ENCODE measurements at places on chromosomes 11 and 22. TPM values are rescaled to one million over a fixed set of nuclear protein-coding genes. Genes with fewer than 3 reads are reported as not detected.

- no peak for DNase-seq
- no peak overlapping the region for H3K4me3 ChIP-seq
- no peaks in the 10 kb centered on the region for H3K36me3 ChIP-seq
- no peaks in the 10 kb centered on the region for H3K27me3 ChIP-seq
- peaks cover 6% of the 10 kb centered on the region for H3K4me1 ChIP-seq
Measured at GRCh38 chr11:109914809-109915653, 178.2 kb upstream of the ZC3H12C start.

RBMXL2 gene
- not detected for total RNA-seq

CABP4 gene
- not detected for total RNA-seq

DNA sequence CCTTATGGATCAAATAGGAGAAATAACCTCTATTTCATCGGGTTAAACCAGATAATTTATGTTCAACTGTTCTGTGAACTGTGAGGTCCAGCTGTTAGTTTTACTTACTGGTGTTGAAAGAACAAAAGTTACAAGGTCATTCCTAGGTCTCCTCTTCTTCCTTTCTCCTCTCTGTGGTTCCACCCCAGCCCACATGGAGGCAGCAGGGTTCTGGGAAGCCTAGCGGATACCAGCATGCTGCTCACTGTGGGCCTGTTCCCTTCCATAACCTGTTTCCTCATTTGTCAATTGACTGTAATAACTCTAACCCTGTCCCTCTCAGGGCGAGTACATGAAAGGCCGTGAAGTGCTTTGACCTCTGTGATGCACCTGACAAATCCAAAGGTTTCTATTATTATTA lies 27.8 kb downstream of the RELT start:
- H3K27me3 ChIP-seq, result no peaks in the 10 kb centered on the region
- no peaks in the 10 kb centered on the region for H3K36me3 ChIP-seq
- DNase-seq, result peak; percentile 92
- no peak overlapping the region for H3K4me3 ChIP-seq
- H3K27ac ChIP-seq, result peak overlapping the region; percentile 23

GRCh38 chr22:48761546-48761945 lies 1066.1 kb downstream of the BRD1 start:
- no peaks in the 10 kb centered on the region for H3K4me1 ChIP-seq

SCGB1D2 gene
- total RNA-seq, result not detected
